ENCODE measurements at places on chromosomes 5 and 9.

GRCh38 chr9:73845539-73845938 is 651.6 kb upstream of the RORB start:
- no peak for DNase-seq

GRCh38 chr5:142869886-142870285 is 99.7 kb downstream of the ARHGAP26 start:
- no peak for DNase-seq

- DNase-seq: no peak
Measured at GRCh38 chr5:37838933-37839341, 904 bp downstream of the GDNF start.

- no peak for DNase-seq
Measured at GRCh38 chr9:105299190-105299854, 54.9 kb downstream of the SLC44A1 start.

GRCh38 chr5:132489051-132489770 is 1.4 kb downstream of the IRF1 start:
- no peak for DNase-seq

GRCh38 chr9:105191508-105192121 is 52.8 kb upstream of the SLC44A1 start:
- no peak for DNase-seq

GRCh38 chr9:19102181-19102630 is 498 bp downstream of the HAUS6 start:
- no peak for DNase-seq

DNA sequence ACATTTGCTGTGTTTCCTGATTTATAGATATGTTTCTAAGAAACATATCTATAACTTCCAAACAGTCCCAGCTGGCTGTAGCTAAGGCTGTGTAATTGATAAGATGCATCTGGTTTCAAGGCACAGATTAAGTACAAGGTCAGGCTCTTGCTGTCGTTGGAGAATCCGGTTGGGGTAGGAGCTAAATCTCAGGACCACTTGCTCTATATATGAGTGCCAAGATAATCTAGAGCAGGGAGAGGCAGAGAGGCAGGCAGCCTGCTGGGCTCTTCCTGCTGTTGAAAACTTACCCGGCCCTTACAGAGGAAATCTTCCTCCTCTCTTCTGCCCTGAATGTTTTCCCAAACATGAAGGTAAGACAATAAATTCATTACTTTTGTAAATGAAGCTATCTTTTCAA is at the start of gene C7:
C7 (plus strand) TSS at position 234 of the 400 bp plus-strand sequence; CDS start at position 348, 114 bp downstream.
- no peak for DNase-seq

DNA sequence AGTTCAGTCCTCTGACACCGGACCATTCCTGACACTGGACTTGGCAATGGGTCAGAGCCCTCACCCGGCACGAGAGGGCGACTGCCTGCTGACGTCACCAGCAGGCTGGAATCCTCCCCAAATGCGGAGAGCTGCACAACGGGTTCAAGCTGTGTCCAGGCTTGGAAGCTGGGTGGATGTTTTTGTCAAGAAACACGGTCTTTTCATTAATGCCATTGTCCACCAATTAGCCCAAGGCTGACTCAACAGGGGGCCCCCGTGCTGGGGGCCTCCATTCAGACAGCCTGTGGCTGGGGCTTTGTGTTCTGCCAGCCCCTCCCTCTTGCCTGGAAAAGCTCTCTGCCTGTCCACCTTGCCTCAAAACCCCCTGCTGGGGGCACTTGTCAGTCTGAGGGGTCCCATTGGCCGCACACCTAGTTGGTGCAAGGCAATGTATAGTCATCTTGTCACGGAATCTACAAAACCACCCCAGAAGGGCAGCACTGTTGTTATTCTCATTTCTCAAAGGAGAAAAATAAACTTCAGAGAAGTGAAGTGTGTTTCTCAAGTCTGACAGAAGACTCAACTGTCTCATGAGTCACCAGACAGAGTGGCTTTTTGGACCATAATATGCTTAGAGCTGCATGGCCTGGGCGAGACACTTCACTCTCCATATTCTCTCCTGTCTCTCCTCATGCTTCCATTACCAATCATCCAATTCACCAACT is 24.6 kb downstream of the NDUFA8 start:
- no peak for DNase-seq

GRCh38 chr5:124461157-124461556 is 285.3 kb downstream of the ZNF608 start:
- no peak for DNase-seq

DNA sequence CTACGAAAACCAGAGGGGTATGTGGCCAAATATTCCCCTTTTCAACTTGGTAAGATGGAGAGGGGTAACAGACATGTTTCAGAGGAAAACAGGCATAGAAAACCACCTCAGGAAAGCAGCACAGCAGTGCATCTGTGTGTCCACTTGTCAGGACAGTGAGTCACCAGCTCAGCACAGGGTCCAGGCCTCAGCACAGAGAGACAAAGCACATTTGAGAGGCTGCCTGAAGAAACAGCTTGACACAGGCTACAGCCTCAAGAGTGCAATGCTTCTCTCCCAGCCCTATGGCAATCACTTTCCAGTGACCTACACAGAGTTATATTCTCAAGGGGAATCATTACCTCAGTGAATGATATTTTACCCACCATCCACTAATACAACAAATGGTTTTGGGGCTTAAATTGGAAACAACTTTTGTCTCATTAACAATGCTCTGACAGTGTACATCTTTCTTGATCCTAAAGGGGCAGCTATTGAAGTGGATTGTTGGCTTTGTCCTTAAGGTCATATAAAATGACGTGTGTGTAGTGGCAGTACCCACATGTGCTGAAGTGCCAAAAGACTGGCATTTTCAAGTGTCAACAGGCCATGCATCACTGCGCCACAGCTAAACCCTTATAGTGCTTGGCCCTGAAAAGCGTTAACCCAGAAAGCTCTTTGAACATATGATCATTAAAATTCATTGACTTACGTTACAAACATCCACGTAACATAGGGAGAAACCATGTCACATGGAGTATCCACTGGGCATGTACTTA is 46.4 kb downstream of the ERMP1 start:
- DNase-seq: no peak

GRCh38 chr9:130977811-130978221 is 31.2 kb upstream of the LAMC3 start:
- DNase-seq: no peak

DNA sequence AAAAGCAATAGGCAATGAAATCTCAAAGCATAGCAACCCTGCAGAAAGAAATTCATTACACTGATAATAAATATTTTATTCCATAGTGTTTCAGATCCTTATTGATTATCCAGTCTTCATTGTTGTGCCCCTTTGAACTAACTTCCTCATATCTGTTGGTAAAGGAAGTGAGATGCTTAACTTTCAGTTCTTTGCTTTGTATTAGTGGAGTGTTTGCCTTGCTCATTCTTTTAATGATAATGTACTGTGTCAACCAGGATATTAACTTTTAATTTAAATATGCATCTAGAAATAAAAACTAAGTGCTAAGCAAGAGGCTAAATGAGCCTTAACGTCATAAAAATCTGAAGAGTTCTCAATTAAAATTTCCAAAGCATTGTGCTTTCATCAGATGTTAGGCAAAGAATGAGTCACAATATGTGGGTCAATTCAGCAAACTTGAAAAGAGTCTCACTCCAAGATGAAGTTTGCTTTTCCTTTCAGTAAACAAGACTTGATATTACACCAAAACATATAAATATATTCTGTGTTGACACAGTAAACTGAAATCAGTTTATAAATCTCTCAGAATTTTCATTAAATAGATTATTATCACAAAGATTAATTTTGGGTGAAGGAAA is 105.9 kb downstream of the GIN1 start:
- DNase-seq: no peak

DNA sequence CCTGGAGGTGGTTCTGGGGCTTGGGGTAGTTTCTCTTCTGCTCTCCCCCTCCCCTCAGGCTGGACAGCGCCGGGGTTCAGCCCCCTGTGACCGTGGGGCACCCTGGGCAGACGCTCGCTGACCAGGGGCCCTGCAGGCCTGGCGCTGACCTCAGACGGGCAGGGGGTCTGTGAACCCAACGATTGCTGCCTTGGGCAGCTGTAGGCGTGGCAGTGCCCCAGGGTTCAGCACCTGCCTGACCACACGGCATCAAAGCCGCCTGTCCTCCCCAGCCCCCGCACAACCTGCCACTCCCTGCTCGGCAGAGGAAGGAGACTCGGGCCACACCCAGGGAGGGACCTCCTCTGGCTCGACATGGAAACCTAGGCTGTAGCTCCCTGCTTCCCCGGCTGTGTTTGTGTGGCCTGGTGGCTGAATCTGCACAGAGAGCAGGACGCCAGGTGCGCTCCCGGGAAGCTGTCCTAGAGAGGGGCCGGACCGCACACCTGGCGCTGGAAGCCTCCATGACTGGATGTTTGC is 12.2 kb downstream of the LCN12 start:
- DNase-seq: no peak

GRCh38 chr9:131668439-131669268 is 71.2 kb downstream of the RAPGEF1 start:
- peak; percentile 41 for DNase-seq

DNA sequence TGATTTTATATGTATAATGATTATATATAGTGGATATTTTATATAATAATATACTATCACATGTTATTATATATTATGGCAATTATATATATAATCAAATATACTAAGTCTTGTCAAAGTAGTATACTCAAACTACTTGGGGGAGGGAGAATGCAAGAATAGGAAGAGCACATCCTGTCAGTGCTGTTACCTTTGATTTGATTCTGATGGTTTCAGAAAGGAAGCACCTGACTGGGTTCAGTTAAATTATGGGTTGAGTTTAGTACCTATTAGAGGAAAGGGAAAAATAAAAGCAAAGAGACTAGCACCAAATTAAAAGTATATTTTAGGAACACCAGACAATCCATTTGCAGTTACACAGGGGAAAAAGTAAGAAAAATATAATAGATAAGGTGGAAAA is 107.6 kb downstream of the GRIA1 start:
- no peak for DNase-seq

GRCh38 chr5:135392256-135392655 is 6.8 kb downstream of the MACROH2A1 start:
- no peak for DNase-seq

- DNase-seq: no peak
Measured at GRCh38 chr5:158821331-158821730, 278.4 kb downstream of the EBF1 start.

- DNase-seq: no peak
Measured at GRCh38 chr9:102428305-102428704, 566.8 kb upstream of the CYLC2 start.

GRCh38 chr5:172546196-172546595 is 91.9 kb upstream of the SH3PXD2B start:
- no peak for DNase-seq

GRCh38 chr5:90173299-90174030 is 236.1 kb downstream of the CETN3 start:
- no peak for DNase-seq

GRCh38 chr9:97848480-97849237 is 4.4 kb upstream of the FOXE1 start:
- no peak for DNase-seq

GRCh38 chr9:2809692-2810419 is 34.0 kb downstream of the PUM3 start:
- no peak for DNase-seq

DNA sequence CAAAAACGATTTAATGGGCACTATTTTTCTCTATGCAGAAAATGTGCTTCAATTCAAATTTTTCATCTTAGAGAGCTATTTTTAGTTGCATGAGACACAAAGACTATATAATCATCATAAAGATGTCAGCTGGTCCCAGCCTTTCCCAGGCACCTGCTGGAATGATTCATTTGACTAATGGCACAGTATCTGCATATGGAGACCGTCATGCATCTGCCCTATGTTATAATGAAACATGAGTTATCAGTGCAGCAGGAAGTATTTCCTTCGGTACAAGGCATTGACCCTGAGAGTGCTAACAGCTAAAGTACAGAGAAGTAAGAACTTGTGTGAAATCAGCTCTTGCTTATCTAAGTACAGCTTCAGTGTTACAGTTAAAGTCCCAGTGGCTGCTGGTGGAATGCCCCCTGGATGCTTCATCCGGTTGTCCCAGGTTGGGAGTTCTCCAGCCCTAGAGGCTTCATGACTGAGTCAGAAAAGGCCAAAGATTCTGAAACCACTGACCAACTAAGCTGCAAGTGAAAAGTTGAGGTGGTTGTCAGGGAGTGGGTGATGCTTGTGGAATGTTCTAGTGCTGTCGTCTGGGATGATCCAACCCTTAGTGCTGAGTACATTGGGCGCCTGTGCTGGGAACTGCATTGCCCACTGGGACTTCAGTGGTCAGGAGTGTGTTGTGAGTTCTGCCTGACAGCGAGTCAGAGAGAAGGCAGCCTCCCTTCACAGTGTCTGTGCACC is 57.2 kb downstream of the MTRR start:
- no peak for DNase-seq

DNA sequence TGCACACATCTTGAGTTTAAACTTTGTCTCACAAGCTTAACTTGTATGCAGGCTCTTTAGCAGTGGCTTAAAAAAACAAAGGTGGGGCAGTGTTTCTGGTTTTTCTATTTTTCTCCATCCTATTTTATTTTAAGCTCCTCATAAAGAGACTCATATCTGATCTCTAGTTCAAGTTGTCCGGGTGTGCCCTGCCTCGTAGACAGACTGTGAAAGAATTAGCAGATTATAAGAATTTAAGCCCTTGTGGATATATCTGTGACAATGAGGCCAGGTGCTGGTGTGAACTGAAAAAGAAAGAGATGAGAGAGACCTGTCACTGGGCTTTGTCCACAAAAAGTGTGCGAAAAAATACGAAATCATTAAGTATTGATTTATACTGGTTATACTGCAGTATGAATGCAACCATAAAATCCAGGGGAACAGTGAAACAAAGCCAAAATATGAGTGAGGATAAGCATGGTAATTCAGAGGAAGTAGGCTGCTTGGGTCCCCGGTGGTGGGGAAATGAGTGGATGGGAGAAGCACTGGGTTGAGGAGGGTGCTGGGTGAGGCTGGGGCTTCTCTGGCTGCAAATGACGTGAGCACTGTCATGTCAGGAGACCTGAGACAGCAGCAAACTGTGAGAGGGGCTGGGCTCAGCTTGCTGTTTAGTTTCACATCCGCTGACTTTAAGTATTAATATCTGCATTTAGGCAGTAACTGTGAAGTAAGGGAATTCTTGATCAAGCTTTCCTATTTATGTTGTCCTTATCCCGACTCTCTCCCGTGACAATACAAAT is 179.7 kb upstream of the ANKRD55 start:
- DNase-seq: no peak

Data from stimulated activated CD8-positive, alpha-beta memory T cell treated with anti-CD3 and anti-CD28 coated beads, Interleukin-12 subunit alpha, Interleukin-12 subunit beta, amount 100 ng/mL, for 1 hour (primary cell).